ENCODE measurements at places on chromosomes 1 and 21. TPM values are rescaled to one million over a fixed set of nuclear protein-coding genes. Genes with fewer than 3 reads are reported as not detected.

- no peak overlapping the region for H3K4me3 ChIP-seq
- no peaks in the 10 kb centered on the region for H3K27me3 ChIP-seq
Observed at GRCh38 chr1:42953182-42954180, 5.2 kb downstream of the SLC2A1 start.

IFNLR1 gene
- 0.07 TPM for total RNA-seq

- H3K36me3 ChIP-seq = no peaks in the 10 kb centered on the region
- H3K27me3 ChIP-seq = no peaks in the 10 kb centered on the region
- H3K4me3 ChIP-seq = no peak overlapping the region
- no peaks in the 10 kb centered on the region for H3K4me1 ChIP-seq
- H3K27ac ChIP-seq = no peak overlapping the region
Observed at GRCh38 chr21:34558166-34558565, 46.2 kb upstream of the KCNE1 start.

GRCh38 chr1:119093721-119094120 is 46.7 kb downstream of the WARS2 start:
- no peaks in the 10 kb centered on the region for H3K36me3 ChIP-seq
- H3K27ac ChIP-seq = no peak overlapping the region
- no peak for DNase-seq
- H3K4me1 ChIP-seq = no peaks in the 10 kb centered on the region
- no peaks in the 10 kb centered on the region for H3K27me3 ChIP-seq

KAZN gene
- 1.7 TPM for total RNA-seq

GRCh38 chr1:3641816-3642215 is 8.1 kb downstream of the WRAP73 start:
- H3K4me3 ChIP-seq = no peak overlapping the region
- no peak for DNase-seq
- H3K36me3 ChIP-seq = peaks cover 45% of the 10 kb centered on the region

DNA sequence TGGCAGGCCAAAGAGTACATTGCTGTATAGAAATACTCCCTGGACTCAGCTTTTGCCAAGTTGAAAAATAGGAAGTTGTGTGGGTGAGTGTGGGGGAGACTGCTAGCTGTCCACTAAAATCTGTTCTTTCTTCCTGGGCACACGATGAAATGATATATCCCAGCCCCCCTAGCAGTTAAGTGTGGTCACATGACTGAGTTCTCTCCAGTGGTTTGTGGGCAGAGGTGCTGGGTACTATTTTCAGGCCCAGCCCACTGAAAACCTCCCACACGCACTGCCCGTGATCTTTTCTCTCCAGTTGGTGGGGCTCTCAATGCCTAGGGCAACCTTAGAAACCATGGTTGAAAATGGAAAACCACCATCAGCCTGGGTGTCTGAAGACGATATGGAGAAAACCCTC is 119.7 kb upstream of the LMO4 start:
- H3K27me3 ChIP-seq = no peaks in the 10 kb centered on the region
- no peak overlapping the region for H3K27ac ChIP-seq
- no peak for DNase-seq
- H3K4me3 ChIP-seq = no peak overlapping the region
- peaks cover 6% of the 10 kb centered on the region for H3K4me1 ChIP-seq
- no peaks in the 10 kb centered on the region for H3K36me3 ChIP-seq

DNA sequence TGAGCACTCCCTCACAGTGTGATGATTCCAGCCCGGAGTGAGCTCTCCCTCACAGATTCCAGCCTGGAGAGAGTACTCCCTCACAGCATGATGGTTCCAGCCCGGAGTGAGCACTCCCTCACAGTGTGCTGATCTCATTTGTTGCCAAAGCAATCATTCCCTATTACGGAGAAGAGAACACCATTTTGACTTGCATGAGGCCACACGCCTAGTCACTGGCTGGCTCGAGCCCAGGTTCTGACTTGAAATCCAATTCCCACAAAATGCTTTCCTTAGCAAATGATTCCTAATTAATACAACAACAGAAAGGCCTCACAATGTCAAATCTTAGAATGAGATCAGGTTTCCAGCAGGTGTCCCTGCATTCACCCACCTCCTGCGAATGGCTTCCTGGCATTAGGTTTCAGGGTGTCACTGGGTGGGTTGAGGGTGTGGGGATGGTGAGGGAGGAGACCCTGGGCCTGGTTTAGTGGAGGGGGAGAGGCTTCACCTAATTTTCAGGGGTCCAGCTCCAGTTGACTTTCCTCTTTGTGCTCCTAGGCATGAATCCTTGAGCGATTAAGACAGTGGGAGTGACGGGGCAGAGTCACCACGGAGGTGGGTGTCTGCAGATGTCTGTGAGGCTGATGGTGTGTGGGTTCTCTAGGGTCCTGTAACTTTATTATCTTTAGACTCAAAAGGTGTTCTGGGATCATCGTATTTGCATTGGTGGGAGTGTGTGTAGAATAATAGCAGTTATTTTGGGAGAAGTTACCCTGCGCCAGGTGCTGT is 158.5 kb downstream of the KCNJ6 start:
- DNase-seq = no peak
- no peaks in the 10 kb centered on the region for H3K4me1 ChIP-seq
- no peaks in the 10 kb centered on the region for H3K36me3 ChIP-seq
- H3K27me3 ChIP-seq = no peaks in the 10 kb centered on the region

GRCh38 chr1:227903061-227903521 is 44.6 kb downstream of the WNT9A start:
- H3K27ac ChIP-seq = no peak overlapping the region
- H3K4me3 ChIP-seq = no peak overlapping the region
- no peak for DNase-seq
- no peaks in the 10 kb centered on the region for H3K36me3 ChIP-seq
- H3K4me1 ChIP-seq = peaks cover 7% of the 10 kb centered on the region
- H3K27me3 ChIP-seq = no peaks in the 10 kb centered on the region

GRCh38 chr1:237232501-237232900 is 190.5 kb downstream of the RYR2 start:
- H3K27ac ChIP-seq = no peak overlapping the region
- no peaks in the 10 kb centered on the region for H3K4me1 ChIP-seq
- H3K27me3 ChIP-seq = no peaks in the 10 kb centered on the region
- H3K4me3 ChIP-seq = no peak overlapping the region

DNA sequence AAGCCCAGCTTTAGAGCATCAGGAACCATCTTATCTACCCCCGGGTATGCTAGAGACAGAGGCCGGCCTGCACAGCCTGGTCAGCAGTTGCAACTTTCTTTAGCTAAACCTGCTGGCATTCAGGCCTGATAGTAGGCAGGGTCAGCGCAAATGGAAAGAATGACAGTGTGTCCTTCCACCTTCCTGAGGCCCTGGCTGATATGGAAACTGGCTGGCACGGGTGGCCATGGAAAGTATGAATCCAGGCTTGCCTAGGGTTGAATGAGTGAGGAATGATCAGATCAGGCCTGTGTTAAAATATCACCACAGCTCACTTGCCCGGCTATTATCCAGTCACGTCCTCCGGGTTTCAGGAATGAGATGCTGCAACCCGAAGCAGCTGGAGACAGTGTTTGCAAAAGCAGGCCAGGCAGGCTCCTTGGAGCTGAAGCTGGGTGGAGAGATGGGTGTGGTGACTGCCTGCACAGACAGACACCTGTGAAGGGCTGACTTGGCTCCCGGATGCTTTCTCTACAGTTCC is 34.7 kb downstream of the RCAN1 start:
- peaks cover 5% of the 10 kb centered on the region for H3K4me1 ChIP-seq
- H3K27me3 ChIP-seq = no peaks in the 10 kb centered on the region
- H3K36me3 ChIP-seq = no peaks in the 10 kb centered on the region
- DNase-seq = no peak
- H3K27ac ChIP-seq = no peak overlapping the region

DNA sequence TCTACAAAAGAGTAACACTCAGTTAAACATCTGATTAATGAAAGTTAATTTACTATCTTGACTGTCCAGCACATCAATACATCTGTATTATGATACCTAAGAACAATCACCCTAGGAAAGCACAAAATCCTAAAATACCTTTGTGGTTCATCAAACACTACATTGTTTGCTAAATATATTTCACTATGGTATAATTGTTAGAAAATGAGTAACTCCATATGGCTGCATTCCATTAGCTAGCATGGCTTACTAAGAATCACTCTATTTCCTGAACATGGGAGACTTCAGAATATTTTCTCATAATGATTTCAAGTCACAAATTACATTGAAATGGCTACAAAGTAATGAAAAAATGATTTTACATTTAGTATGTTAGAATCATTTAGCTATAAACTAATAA is 12.5 kb downstream of the TRMT1L start:
- peaks cover 58% of the 10 kb centered on the region for H3K36me3 ChIP-seq
- DNase-seq = no peak
- no peaks in the 10 kb centered on the region for H3K27me3 ChIP-seq
- no peak overlapping the region for H3K27ac ChIP-seq

DNA sequence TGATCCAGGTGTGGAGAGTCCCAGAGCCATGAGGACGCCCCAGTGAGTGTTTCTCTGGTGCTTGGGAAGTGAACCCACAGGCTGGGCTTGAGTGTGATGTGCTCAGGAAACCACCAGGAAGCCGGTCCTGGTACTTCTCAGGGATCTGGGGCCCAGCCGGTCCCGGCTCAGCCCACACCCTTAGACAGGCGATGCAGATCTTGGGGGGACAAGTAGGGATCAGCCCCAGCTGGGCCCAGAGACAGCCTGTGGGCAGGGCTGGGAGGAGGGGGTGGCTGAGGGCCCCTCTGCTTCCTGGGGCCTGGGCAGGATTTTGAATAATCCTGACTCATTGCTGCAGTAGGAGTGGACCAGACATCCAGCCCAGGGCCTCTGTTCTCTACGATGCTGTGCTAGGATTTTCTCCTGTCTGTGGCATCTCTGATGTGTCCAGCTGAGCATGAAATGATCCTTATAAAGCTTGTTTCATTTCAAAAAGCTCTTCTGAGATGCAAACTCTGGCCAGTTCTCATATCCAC is 698.0 kb downstream of the PTPRU start:
- no peaks in the 10 kb centered on the region for H3K4me1 ChIP-seq
- H3K27me3 ChIP-seq = no peaks in the 10 kb centered on the region
- no peak for DNase-seq
- H3K36me3 ChIP-seq = no peaks in the 10 kb centered on the region

DNA sequence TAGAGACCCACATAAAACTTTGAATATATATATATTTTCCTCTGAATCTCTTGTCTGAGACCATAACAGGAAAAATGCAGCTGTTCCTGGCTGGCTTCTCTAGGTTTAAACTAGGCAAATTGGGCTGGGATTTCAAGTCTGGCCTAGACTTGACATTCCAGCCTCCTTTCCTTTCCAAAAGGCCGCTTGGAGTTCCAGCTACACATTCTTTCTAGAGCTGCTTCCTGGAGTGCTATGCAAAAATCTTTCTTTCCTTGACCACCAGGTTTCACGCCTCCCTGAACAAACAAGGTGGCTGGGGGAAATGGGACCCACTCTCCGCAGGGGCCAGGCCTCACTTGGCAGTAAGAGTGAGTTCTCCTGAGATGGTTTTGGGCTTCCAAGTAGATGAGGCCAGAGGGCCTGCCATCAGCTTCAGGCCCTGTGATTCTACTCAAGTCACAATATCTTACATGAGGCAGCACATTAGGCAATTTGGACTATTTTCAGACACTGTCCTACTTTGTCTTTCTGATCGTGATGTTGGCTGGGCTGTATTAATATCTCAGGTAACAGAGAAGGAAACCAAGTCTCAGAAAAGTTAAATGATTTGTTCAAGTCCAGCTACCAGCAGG is 102.4 kb downstream of the FAM78B start:
- no peaks in the 10 kb centered on the region for H3K27me3 ChIP-seq
- no peaks in the 10 kb centered on the region for H3K36me3 ChIP-seq
- no peak for DNase-seq
- H3K4me1 ChIP-seq = no peaks in the 10 kb centered on the region

DNA sequence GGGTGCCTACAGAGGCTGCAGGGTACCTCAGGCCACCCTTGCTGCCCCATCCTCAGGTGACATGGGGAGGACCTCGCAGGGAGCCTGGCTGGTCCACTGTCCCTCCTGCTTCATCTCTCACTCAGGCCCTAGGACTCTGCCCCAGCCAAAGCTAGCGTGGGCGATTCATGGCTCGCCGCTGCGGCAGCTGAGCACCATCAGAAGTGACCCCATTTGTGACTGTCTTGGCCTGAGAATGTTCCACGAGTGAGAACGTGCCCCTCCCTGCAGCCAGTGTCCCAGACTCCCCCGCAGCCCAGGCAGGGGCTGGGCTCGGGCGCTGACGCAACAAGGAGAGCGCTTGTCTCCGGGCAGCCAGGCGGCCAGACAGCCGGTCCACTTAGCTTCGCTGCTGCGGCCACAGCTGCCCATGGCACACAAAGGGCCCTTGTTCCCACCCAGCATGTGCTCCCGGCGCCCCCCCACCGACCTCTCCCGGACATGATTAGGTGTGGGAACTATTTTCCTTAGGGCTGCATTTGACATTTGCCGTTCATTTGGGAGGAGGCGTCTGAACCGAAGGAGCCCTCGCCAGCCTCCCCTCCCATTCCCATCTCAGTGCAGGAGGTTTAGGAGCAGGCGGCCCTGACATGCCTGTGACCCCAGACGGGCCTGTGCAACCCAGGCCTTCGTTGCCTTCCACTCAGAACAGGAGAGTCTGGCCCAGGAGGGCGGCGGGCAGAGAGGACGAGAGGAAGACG is 19.3 kb upstream of the POFUT2 start:
- no peak for DNase-seq
- no peaks in the 10 kb centered on the region for H3K36me3 ChIP-seq
- no peak overlapping the region for H3K4me3 ChIP-seq
- H3K27me3 ChIP-seq = no peaks in the 10 kb centered on the region
- no peak overlapping the region for H3K27ac ChIP-seq

DNA sequence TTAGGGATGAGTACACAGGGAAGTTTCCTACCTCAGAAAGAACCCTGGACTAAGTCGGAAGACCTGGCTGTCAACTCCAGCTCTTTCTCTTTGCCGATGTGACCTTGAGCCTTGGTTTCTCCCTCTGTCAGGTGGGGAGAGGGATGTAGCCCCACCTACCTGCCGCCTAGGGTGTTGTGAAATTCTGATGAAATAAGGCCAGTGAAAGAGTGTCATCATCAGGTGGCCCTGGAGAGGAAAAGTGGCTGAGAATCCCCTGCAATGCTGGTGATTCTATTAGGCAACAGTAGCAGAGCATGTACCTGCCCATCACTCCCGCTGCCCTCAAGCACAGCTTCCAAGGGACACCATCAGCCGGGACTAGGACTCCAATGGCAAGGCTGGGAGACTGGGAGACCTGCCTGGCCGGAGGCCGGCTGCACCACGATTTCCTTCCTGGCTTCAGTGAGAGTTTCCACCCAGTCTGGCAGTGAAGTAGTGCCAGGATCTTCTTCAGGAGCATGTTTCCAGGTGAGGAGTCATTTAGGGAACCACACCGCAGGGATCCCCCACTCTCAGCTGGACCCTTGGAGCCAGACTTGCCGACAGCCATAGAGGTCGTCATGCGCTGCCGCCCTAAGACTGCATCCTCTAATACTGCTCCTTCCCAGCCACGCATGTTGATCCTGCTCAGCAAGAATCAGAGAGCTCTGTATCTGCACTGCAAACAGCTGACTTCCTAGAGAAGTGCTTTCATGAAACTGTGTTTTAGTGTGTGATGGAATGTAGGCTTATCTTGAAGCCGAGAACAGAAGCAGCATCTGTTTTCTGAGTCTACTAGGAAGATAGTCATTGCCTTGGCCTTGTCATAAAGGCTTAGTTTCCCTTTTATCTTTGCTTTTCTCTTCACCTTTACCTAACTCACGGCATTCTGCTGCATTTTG is 88.0 kb upstream of the F3 start:
- H3K27ac ChIP-seq = no peak overlapping the region
- no peaks in the 10 kb centered on the region for H3K4me1 ChIP-seq
- no peak for DNase-seq
- H3K36me3 ChIP-seq = no peaks in the 10 kb centered on the region
- no peak overlapping the region for H3K4me3 ChIP-seq
